Right ventricle myocardium superior (tissue), 1 donor: ENCODE measurements at places on chromosomes 16 and 17. TPM values are rescaled to one million over a fixed set of nuclear protein-coding genes. Genes with fewer than 3 reads are reported as not detected.
A peak's percentile ranks its signal among the peaks of the same experiment; 100 is the strongest.

DNA sequence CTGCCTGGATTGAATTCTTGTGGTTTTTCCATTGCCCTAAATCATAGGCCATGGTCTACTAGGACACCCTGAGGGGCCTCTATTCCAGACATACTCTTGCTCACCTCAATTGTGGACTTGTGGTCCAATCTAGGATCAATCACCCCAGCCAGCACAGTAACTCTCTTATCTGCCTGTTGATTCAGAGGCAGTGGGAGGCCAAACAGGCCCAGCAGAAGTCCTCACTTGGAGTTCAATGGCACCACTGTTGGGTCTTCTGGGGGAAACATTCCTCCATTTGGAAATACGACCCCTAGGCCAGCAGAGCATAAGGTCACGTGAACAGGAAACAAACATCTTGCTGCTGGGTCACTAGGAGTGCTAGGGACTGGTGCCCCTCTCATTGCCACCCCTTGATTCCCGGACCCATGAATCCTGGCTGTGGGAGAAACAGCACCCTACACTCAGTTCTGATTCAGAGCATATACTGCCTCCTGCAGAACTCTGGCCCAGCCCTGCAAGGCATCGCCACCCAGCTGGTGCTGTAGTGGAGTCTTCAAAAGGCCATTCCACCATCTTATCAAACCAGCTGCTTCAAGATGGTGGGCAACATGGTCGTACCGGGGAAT is 6.8 kb upstream of the NXN start:
- DNase-seq, result no peak

GRCh38 chr17:48642059-48642842 is 16.1 kb upstream of the HOXB9 start:
- no peak for DNase-seq

Gene PMFBP1
- total RNA-seq, result 0.19 TPM

DNA sequence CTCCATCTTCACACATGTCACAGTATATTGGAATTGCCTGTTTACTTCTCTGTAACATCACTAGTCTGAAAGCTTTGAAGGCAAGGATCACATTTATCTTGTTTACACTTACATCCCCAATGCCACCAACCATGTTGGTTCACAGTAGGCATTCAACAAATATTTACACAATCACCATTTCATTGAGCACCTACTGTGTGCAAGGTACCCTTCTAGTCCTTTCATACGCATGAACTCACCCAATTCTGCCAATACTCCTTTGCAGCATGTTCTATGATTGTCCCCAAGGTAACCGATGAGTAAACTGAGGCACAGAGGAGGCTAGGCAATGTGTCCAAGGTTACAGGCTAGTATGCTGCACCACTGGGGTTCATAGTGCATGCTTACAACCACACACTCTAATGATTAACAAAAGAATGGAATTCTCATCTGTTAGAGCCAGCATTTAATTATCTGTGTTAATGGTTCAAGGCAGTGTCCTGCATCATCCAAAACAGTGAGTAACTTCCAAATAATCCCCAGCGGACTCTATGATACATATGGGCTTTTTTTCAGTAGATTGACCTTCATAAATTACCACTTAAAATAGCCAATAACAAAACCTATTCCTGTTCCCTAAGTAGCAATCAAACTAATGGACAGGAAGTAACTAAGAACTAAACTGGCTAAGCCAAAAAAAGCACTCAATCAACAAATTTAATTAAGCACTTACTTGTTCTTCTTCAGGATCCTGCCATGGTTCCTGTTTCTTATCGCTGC is 364.5 kb upstream of the XYLT1 start:
- no peak for DNase-seq

DNA sequence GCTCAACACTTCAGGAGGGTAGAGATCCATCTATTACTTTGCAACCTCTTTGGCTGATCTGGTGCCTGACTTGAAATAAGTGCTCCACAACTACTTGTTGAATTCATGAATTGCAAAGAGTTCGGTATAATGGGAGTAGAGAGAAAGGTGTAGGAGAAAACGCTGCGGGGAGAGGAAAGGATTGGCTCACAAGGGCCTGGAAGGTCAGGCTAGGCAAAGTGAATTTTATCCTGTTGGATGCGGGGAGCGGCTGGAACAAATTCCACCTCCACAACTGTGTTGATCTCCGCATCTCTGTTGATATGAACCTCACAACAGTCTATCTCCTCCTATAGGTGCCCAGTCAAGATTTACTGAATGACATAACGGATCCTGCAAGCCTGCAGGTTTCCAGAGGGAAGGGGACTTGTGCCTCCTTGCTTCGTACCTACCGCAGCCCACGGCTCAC is 684 bp downstream of the SLX4 start:
- DNase-seq, result no peak

GRCh38 chr16:677316-678190 is 2.1 kb downstream of the RHBDL1 start:
- DNase-seq, result no peak

- no peak for DNase-seq
These were observed 36.0 kb downstream of the RNF157 start for GRCh38 chr17:76204277-76204676.

- no peak for DNase-seq
These were observed 68.0 kb upstream of the CDC42EP4 start for GRCh38 chr17:73379826-73380225.

- peak; percentile 80 for DNase-seq
These were observed 156.7 kb downstream of the ZNF423 start for GRCh38 chr16:49698931-49699840.

GRCh38 chr16:1810536-1810935 is 16.1 kb downstream of the HAGH start:
- DNase-seq, result no peak

DNA sequence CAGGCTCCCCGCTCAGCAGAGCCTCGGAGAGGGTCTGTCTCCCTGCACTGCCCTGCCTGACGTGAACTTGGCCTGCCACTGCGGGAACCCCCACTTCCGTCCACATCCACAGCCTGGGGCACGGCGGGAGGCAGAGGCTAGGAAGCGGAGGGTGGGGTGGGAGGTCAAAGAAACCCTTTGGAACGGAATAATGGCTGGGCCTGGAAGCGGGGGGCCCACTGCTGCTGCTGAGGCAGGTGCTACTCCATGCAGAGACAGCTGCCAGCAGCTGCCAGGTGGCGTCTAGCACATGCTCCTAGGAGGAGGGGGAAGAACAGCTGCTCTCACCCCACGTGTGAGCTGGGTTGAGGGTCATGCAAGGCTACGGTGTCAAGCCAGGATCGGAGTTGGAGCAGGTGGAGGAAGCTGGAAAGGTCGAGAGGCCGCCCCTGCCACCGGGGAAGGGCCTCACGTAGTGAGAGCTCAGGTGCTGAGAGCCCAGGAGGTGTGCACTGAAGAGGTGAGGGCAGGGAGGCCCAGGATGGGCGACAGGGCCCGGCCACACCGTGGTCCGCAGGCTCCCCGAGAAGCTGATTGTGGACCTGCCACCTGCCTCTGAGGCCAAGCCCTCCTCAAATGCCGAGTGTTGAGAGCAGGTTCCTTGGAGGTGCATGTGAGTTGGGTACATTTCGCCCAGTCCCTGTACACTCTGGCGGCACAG is 9.8 kb downstream of the FSCN2 start:
- no peak for DNase-seq

DNA sequence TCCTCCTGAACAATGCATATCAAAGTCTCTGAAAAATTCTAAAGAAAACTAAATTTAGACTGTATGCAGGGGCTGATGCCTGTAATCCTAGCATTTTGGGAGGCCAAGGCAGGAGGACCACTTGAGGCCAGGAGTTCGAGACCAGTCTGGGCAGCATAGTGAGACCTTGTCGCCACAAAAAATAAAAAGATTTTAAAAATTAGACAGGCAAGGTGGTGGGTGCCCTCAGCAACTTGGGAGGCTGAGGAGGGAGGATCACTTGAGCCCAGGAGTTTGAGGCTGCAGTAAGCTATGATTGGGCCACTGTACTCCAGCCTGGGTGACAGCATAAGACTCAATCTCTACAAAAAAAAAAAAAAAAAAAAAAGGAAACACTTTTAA is 30.1 kb upstream of the MMD start:
- DNase-seq, result no peak

Gene SEPTIN1
- 0.97 TPM for total RNA-seq

GRCh38 chr17:81961087-81961511 is at the start of gene NOTUM:
TSS of gene NOTUM (minus strand) at chr17:81961187. CDS start at chr17:81960909, 278 bp downstream.
- no peak for DNase-seq

DNA sequence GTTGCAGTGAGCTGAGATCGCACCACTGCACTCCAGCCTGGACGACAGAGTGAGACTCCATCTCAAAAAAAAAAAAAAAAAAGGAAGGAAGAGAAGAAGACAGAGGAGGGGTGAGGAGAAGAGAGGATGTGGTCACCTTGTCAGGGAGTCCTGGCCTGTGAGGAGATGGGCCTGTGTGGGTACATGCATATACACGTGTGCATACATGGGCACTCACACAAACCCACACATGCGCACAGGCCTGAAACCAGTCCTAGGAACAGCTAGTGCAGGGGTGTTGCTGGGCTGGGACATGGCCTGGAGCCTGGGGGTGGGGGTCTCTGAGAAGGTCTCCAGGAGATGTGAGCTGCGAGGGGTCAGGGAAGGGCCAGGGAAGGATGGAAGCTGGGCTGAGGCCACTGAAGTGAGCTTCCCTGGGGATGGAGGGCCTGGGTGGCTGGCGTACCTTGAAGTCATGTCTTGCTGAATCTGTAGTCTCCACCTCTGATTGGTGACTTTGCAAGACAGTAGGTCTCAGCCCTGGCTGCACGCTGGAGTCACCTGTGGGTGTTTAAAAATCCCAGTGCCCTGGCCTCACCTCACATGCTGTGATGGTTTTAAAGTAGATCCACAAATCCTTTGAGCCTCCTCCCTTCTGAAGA is 72.4 kb downstream of the MRM1 start:
- no peak for DNase-seq

Gene FBXL16
- not detected for total RNA-seq

DNA sequence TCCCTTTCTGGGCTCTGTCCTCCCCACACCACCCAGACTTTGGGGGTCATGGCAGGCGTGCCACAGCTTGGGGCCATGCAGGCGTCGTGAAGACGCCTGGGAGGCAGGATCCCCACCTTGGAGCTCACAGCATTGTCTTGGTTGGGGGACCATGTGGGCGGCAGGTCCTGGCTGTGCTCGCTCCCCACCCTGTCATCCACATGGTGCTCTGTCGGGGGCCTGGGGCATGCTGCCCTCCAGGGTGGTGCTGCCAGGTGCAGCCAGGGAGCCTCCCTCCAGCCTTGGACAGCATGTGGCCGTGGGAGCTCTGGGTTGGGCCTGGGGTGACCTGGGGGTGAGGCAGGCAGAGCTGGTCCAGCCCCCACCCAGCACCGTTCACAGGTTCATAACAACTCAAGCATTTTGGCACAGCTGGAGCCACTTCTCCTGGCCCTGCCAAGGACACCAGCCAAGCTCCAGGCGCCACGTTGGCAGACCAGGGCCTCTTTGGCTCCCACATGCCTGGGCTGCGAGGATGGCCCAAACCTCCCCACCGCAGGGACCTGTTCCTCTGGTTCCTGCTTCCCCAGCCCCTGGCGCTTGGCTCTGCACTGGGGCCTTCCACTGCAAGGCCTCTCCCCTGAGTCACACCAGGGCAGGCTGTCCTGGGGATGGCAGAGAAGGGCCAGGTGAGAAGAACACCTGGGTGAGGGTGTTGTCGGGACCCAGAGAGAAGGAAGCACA is 15.1 kb upstream of the ATP6V0C start:
- DNase-seq, result peak; percentile 78

GRCh38 chr16:50197582-50197981 is 44.5 kb downstream of the TENT4B start:
- no peak for DNase-seq
